ENCODE measurements at places on chromosomes 11 and 22. TPM values are rescaled to one million over a fixed set of nuclear protein-coding genes. Genes with fewer than 3 reads are reported as not detected.

The PPP6R2 gene
- total RNA-seq, result 47.1 TPM

The NLRP14 gene
- total RNA-seq, result 0.05 TPM

The POU2AF2 gene
- total RNA-seq, result not detected

The TRIM64C gene
- total RNA-seq, result not detected

The CHST1 gene
- not detected for total RNA-seq

The RNF26 gene
- 20.5 TPM for total RNA-seq

The VPREB1 gene
- not detected for total RNA-seq

The SYNGR1 gene
- 0.59 TPM for total RNA-seq

The SBF2 gene
- total RNA-seq, result 15.2 TPM

GRCh38 chr11:70445091-70445490, 46.8 kb downstream of the CTTN start:
- no peak for DNase-seq

- no peak for DNase-seq
Observed at GRCh38 chr11:61274084-61274483, 21.0 kb downstream of the VWCE start.

GRCh38 chr11:12848413-12848812, 160.7 kb upstream of the RASSF10 start:
- no peak for DNase-seq

GRCh38 chr11:105033781-105034180, 1.2 kb downstream of the CASP1 start:
- no peak for DNase-seq

GRCh38 chr11:47617417-47617809, 23.2 kb upstream of the C1QTNF4 start:
- no peak for DNase-seq

DNA sequence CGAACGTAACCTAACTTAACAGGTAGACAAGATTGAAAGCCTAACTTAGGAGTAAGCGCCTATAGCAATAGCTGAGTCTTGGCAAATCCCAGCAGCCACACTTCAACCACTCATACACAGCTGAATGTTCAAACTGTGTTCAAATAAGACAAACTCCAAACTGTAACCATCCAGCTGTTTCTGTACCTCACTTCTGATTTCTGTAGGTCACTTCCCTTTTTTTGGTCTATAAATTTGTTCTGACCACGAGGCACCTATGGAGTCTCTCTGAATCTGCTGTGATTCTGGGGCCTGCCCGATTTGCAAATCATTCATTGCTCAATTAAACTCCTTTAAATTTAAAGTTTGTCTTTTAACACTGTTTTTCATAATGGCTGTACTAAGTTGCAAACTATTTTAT, 8.2 kb upstream of the TENM4 start:
- DNase-seq, result no peak

- DNase-seq, result no peak
Observed at GRCh38 chr11:95138448-95138847, 48.8 kb downstream of the ENDOD1 start.

GRCh38 chr11:75873417-75874221, 58.6 kb downstream of the UVRAG start:
- DNase-seq, result no peak

DNA sequence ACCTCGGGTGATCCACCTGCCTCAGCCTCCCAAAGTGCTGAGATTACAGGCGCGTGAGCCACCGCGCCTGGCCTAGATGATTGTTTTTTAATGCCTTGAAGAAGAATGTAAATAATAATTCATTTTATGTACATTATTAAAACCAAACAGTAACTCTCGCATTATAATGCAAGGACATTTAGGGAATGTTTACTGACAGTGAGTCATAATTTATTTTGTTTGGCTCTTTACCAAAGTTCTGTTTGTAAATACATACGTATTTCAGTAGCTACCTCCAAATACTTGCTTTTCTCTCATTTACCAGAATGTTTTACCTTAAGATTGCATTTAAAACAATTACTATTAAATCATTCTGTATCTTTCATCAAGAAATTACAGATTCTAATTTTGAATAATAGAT, 3.0 kb downstream of the RAB39A start:
- no peak for DNase-seq

DNA sequence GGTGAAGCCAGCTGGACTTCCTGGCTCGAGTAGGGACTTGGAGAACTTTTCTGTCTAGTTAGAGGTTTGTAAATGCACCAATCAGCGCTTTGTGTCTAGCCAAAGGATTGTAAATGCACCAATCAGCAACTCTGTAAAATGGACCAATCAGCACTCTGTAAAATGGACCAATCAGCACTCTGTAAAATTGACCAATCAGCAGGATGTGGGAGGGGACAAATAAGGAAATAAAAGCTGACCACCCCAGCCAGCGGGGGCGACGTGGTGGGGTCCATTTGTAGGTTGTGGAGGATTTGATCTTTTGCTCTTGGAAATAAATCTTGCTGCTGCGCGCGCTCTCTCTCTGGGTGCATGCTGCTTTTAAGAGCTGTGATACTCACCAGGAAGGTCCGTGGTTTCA, 202.9 kb downstream of the MIAT start:
- no peak for DNase-seq

GRCh38 chr11:95567685-95568084, 221.9 kb downstream of the FAM76B start:
- DNase-seq, result no peak

GRCh38 chr11:100942016-100942415, 187.6 kb downstream of the PGR start:
- DNase-seq, result no peak

GRCh38 chr11:70894566-70895365, 357.6 kb downstream of the SHANK2 start:
- DNase-seq, result no peak

GRCh38 chr11:8213376-8213775, 44.6 kb upstream of the RIC3 start:
- no peak for DNase-seq

- DNase-seq, result no peak
Observed at GRCh38 chr11:128813729-128814128, 53.4 kb downstream of the KCNJ1 start.

- DNase-seq, result no peak
Observed at GRCh38 chr11:41435531-41435930, 23.9 kb downstream of the LRRC4C start.

- no peak for DNase-seq
Observed at GRCh38 chr11:123011510-123011909, 29.9 kb upstream of the BSX start.

GRCh38 chr22:41888627-41889200, 26.2 kb downstream of the SHISA8 start:
- DNase-seq, result no peak
